ENCODE measurements at places on chromosomes 2 and 18.
A peak's percentile ranks its signal among the peaks of the same experiment; 100 is the strongest.

DNA sequence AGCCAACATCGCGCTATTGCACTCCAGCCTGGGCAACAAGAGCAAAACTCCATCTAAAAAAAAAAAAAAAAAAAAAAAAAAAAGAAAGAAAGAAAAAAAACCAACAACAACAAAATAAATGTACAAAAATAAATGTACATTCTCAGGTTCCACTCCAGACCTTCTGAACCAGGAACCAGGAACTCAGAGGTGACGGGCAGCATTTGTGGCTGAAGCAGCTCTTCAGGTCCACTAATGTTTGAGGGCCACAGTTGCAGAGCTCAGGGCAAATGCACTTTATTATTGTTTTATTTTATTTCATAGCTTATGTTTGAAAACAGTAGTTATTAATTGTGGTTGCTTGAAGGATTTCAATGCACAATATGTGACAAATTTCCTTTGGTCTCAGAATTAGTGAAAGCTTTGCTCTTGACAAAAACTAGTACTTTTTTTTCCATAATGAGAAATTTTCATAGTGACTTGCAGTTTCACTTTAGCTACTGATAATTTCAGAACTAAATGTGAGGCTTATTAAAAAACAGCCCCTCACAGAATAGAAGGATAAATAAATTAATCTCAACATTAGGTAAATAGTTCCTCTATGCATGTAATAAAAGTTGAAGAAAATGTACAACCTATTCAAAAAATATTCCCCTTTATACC lies 378.4 kb upstream of the SPHKAP start:
- no peak for DNase-seq

DNA sequence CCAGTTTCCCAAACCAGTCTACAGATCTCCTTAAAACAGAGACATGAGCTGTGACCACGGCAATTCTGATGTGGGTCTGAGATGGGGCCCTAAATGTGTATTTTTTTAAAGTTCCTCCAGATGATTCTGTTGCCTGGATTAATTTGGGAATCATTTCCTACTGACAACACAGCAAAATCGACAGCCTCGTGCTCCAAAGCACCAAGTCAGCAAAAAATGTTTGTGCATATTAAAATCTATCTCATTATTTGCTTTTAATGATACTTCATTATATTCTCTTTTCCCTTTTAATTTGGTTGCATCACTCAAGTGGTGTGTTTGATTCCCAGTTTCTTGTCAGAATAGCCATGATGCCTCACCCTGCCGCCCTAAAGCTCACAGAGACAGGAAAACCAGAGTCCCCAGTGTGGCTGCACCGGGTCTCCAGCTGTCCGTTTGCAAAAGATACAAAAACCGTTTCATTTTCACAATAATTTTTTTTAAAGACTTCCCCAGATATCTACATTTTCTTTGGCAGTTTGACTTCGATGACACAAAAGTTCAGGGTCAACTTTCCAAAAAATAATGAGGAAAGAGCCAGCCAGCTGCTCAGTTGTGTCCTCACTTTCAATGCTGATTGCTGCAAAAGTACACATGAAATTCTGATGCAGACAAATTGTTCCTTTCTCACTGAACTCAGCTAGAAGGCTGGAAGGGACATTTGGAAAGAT lies 443.2 kb upstream of the ID2 start:
- no peak for DNase-seq

- no peak for DNase-seq
Observed at GRCh38 chr2:241764275-241765241, 12.1 kb upstream of the GAL3ST2 start.

- DNase-seq = no peak
Observed at GRCh38 chr18:54279477-54280219, 10.3 kb downstream of the POLI start.

DNA sequence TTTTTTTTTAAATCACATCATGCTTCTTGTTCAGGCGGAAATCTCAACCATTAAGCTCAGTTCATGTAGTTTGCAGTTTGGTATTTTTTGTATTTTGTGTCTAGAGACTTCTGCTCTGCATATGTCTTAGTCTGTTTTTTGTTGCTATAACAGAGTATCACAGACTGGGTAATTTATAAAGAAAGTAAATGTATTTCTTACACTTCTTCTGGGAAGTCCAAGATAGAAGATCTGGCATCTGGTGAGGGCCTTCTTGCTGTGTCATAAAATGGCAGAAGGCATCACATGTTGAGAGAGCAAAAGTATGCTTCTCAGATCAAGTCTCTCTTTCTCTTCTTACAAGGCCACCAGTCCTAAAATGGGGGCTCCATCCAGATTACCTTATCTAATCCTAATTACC lies 208.2 kb downstream of the CTNNA2 start:
- DNase-seq = no peak

- DNase-seq = no peak
Observed at GRCh38 chr2:68755071-68755470, 20.5 kb downstream of the ARHGAP25 start.

- no peak for DNase-seq
Observed at GRCh38 chr2:113069676-113070605, 2.2 kb downstream of the IL1F10 start.

DNA sequence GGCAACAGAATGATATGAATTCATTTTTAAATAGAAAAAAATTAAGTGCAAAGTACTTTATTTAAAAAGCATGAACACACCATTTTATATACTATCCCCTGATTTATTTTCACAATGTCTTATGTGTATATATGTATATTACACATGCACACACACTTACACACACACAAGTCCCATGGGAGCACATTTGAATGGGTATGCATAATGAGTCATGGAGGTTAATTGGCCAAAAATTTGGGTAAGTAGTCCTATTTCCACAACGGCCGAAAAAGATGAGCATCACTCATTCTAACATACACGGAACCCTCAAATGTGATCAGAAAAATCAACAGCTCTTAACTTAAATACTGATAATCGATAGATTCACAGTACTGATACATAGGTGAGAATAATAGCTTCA lies 97.4 kb upstream of the NABP1 start:
- DNase-seq = no peak

GRCh38 chr2:7196883-7197282 lies 279.7 kb downstream of the RNF144A start:
- no peak for DNase-seq

- DNase-seq = no peak
Observed at GRCh38 chr2:73700661-73701447, 36.3 kb downstream of the TPRKB start.

DNA sequence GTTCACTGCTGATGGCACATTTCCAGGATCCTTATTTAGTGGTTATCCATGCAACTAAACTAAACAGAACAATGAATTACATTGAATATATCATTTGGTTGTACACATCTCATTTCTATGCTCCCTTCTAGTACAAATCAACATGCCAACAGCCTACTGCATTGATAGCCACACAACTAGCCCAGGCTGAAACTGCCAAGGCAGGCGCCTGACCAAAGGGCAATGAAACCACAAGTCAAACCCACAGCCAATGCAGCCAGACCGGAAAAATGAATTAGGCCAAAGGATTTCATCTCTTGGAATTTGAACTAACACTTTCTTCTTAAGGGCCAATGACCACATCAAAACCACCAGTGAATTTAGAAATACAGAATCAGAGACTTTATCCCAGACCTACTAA lies 196.4 kb downstream of the NOL4 start:
- no peak for DNase-seq

GRCh38 chr2:32952761-32953476 lies 6.2 kb downstream of the LTBP1 start:
- no peak for DNase-seq

GRCh38 chr18:63247926-63248325 lies 71.6 kb downstream of the BCL2 start:
- no peak for DNase-seq

- DNase-seq = peak; percentile 32
Observed at GRCh38 chr2:137947728-137948336, 16.4 kb upstream of the HNMT start.

DNA sequence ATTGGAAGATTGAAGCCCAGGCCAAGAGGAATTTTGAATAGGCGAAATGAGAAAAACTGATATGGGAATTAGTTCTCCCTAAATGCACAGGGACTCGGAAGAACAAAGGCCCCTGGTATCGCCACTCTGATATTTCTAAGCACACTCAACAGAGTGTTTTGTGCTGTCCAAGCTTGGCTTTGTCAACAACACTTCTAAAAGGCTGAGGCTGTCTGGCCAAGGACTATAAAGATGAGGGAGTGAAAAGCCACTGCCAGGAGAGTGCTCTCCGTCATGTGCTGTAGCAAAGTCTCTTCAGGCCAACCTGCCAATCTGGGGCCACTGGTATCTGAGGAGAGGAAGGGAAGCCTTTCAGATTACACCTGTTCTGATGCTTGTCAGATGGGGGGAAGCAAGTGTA lies 611.2 kb upstream of the PIK3C3 start:
- DNase-seq = no peak

GRCh38 chr2:24771061-24771460 lies 22.1 kb downstream of the PTRHD1 start:
- DNase-seq = no peak

DNA sequence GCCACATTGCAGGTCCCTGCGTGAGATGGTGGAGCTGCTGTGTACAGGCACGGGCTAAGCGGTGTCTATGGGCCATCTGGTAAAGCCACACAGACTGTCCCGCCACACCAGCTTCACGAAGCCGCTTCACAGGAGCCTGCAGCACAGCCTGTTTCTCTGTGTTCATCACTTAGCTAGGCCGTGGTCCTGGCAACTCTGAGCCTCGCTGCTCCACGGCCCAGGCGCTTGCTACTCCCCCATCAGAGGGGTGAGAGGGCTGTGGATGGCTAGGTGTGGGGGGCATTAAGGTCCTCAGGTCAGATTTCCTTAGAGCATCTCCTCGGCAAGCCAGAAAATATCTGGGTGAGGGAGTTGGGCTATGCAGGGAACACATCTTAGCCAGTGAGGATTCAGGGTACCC lies 225.7 kb downstream of the GLI2 start:
- DNase-seq = no peak

DNA sequence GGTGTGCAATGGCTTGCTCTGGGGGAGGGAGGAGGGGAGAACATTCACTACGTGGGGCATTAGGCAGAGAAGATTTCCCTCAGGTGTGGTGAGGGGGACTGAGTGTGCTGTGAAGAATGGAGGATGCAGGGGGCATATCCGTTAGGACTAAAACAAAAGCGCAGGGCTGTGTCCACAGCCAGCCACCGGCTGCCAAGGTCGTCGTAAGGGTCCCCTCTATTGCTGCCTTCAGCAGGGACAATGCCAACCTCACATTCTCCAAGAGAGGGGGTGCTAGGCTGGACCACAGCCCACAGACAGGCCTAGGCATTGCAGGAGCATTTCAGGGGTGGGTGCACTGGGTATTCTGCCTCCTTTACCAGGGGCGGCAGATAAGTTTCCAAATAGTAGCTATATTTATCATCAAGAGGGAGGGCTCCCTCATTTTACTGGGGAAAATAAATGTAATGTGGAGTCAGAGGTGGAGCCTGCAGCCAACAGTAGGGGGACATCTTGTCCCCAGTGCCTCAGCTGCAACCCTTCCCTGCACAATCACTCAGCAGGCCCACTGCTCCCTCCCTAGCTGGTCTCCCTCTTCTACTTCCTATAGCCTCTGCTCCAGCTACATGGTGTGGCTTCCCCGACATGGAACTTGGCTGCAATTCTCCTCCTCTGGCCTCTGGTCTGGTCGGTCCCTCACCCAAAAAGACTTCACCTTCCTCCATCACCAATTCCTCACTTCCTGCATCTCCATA lies 74.9 kb upstream of the OTOF start:
- DNase-seq = no peak

- no peak for DNase-seq
Observed at GRCh38 chr2:145154731-145155130, 634.8 kb upstream of the ZEB2 start.

DNA sequence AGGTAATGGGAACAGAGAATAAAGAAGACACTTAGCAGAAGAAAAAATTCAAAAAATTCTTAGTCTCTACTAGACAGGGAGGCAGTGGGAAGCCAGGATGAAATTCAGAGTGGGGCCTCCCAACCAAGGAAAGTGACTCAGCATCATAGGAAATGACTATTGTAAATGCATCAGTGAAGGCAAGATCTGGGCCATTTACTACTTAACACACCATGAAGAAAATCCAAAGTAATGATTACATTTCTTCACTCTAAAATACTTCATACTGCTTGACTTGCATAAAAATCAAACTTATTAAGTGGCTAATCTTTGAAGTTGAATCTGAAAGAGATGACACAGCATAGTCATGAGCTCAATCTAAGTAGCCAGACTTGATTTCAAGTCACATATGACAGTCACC lies 405.8 kb upstream of the SLC39A10 start:
- no peak for DNase-seq

DNA sequence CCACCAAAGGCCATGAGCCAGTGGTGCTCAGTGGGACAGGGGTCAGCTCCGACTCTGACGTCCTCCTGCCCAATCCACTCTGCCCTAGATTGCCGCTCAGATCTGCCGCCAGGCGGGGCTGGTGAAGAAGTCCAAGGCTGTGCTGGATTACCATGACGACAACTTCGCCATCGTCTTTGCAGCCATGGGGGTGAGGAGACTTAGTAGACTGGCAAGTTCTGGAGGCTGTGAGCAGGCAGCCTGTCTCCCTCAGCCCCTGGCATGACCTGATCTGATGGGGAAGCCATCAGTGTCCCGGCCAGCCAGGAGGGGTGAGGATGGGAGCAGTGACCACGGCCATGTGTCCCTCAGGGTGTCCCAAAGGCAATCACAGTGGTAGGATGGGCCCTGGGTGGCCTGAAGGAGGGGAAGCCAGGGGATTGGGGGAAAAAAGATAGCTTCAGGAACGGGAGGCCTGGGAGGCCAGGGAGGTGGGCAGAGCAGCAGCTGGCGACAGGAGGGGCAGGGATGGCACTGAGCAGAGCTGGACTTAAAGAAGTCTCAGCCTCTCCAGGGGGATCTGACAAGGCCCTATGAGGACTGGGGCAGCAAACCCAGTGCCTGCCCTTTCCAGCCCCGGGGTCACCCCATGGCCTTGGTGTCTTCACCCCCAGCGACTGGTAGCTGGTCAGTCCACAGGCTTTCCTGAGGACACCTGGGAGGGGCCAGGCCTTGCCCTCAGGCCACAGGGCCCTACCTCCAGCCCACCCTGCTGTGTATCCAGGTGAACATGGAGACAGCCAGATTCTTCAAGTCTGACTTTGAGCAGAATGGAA lies 17.4 kb upstream of the ANKRD53 start:
- DNase-seq = no peak

- DNase-seq = no peak
Observed at GRCh38 chr2:10985260-10985659, 73.5 kb downstream of the KCNF1 start.

DNA sequence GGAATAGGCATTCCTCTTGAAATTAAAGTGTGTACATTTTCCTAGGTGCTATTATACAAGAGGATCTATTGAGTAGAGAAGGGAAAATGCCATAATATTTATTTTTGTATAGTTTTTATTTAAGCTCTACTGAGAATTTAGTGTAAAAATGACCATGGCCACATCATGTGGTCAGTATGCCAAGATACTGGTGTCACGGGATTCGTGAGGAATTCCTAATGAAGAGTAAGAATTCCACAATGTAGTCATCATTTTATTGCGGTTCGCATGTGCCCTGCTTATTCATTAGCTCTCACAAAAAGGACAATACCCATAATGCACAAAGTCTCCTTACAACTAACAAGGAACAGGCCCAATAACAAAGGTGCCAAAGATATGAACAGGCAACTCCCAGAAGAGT lies 39.3 kb upstream of the PARD3B start:
- no peak for DNase-seq

All from CD4-positive, alpha-beta T cell treated with Interleukin-2 at 100 ng/mL for 4 hours (primary cell).